PC-9 (cell line): ENCODE measurements at places on chromosomes 7 and 10. TPM values are rescaled to one million over a fixed set of nuclear protein-coding genes. Genes with fewer than 3 reads are reported as not detected.

CCDC7 gene
- 5.2 and 6.9 TPM in 2 replicates for total RNA-seq

DNA sequence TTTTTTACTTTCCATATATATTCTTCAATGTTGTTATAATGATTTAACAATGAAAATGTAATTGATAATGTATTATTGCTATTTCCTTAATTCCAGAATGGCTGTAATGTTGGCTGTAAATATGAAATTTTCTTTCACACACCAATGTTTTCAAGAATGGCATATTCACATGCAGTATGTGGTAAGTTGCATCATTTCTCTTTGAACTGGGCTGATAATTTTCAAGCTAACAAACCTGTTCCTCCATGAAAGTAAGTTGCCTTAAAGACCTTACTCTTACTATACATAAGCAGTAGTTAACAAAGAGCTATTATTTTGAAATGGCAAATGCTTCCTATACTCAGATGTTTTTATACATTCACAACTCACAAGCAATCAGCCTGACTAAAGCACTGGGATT lies 154.5 kb downstream of the TMEM168 start:
- H3K27ac ChIP-seq = no peak overlapping the region
- H3K27me3 ChIP-seq = no peaks in the 10 kb centered on the region
- DNase-seq = no peak
- no peaks in the 10 kb centered on the region for H3K4me1 ChIP-seq
- H3K36me3 ChIP-seq = no peaks in the 10 kb centered on the region
- no peak overlapping the region for H3K4me3 ChIP-seq

DNA sequence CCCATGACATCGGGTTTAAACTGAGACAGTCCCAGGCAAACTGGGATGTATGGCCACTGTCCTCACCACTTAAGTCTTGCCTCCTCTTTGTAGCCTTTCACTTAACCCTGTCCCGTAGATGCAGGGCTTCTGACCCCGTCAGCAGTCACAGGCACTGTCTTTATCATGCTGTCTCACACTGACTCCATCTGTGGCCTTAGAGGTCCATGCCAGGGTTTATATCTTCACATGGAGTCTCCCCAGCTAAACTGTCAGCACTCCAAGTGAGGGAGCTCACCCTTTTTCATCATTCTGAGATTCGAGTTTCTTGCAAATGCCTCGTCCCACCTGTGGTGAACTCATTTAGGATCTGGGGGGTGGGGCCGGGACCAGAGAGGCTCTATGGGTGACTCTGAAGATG lies 2.8 kb downstream of the FKBP6 start:
- H3K27ac ChIP-seq = no peak overlapping the region
- H3K27me3 ChIP-seq = no peaks in the 10 kb centered on the region
- no peak overlapping the region for H3K4me3 ChIP-seq
- no peak for DNase-seq
- no peaks in the 10 kb centered on the region for H3K4me1 ChIP-seq
- no peaks in the 10 kb centered on the region for H3K36me3 ChIP-seq

- H3K27me3 ChIP-seq = no peaks in the 10 kb centered on the region
- H3K36me3 ChIP-seq = no peaks in the 10 kb centered on the region; the same call in 1 of the 2 replicates
- DNase-seq = no peak
- no peaks in the 10 kb centered on the region for H3K4me1 ChIP-seq
Observed at GRCh38 chr7:1442355-1443124, 16.7 kb downstream of the MICALL2 start.

DNA sequence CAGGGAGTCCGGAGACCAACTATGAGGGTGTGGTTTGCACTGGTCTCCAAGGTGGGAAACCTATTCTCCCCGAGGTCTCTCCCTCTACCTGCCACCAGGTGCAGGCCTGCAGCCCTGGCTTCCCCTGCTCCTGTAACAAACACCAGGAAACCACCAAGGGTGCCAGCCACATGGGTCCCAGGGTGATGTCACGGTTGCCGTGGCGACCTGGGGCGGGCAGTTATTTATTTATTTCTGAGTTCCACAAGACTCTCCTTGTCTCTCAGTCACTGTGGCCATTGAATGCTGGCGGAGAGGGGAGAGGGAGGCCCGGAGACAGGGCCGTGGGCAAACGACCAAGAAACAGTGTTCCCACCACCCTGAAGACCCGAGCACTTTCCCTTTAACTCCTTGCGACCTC lies 27.0 kb downstream of the MMD2 start:
- H3K36me3 ChIP-seq = no peaks in the 10 kb centered on the region
- no peak overlapping the region for H3K27ac ChIP-seq
- no peak overlapping the region for H3K4me3 ChIP-seq
- no peaks in the 10 kb centered on the region for H3K4me1 ChIP-seq

DNA sequence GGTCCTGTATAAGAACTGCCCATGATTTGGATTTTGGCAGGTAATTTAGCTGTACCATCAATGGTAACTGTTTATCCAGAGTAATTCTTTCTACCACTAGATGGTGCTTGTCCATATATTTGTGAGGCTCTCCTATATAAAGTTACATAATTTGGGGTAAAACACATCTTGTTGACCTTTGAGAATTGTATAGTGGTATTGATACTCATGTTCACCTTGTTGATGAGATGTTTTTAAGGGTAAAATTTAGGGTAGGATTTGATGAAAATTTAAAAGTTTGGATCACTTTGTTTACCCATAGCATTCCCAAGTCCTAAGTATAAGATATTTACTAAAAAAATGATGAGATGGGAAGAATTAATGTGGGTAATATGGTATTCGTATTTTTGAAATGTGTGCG lies 31.6 kb downstream of the ST7 start:
- H3K4me3 ChIP-seq = no peak overlapping the region
- H3K36me3 ChIP-seq = no peaks in the 10 kb centered on the region
- peaks cover 22% of the 10 kb centered on the region for H3K4me1 ChIP-seq

DNA sequence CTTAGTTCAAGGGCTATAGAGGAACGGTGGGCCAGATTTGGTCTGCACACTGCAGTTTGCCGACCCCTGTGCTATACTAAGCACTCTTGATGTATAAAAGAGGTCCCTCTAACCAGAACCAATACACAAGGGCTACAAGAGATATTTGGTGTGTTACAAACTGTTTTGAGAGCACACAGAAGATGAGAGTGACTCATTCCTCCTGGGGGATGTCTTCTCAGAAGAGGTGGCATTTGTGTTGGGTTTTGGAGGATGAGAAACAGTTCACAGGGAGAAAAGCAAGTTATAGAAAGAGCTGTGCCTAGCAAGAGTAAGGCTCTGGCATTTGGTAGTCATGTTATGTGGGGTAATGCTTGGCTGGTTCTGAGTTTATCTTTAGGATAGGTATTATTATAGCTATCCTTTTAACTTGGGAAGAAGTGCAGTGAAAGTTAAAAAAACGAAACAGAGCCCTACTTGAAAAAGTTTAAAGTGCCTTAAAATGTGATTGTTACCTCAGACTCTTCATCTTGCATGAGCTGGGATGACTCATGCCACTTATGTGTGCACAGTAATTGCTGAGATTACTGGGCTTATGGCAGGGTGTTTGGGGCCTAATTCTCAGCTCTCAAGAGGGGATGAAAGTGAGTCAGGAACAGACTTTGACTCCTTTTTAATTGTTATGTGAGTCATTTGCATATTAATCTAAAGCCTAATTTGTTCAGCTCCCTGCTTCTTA lies 160.4 kb downstream of the KIF20B start:
- no peak overlapping the region for H3K4me3 ChIP-seq
- DNase-seq = peak; percentile 42
- H3K4me1 ChIP-seq = peaks cover 8% of the 10 kb centered on the region; the same call in 1 of the 2 replicates
- H3K27me3 ChIP-seq = no peaks in the 10 kb centered on the region

DNA sequence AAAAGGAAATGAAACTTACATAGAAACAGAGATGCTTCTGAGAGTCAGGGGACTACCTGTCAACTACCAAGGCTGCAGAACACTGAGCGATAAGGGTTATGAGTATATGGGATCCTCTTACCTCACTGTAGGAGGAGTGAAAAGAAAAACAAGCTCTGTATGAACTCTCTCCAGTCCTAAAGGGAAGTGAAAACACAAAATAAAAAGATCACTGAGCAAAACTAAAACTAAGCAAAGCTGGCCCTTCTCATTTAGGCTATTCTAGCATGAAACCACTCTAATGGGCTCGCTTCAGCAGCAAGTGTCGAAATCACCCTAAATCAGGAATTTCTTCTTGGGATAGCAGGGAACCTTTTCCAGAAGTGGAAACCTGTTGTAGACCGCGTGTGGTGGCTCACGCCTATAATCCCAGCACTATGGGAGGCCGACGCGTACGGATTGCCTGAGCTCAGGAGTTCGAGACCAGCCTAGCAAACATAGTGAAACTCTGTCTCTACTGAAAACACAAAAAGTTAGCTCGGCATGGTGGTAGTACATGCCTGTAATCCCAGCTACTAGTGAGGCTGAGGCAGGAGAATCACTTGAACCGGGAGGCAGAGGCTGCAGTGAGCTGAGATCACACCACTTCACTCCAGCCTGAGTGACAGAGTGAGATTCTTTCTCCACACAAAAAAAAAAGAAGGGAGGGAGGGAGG lies 27.0 kb downstream of the DCLRE1C start:
- no peak overlapping the region for H3K27ac ChIP-seq
- no peak overlapping the region for H3K4me3 ChIP-seq
- no peaks in the 10 kb centered on the region for H3K27me3 ChIP-seq
- H3K36me3 ChIP-seq = peaks cover 3% of the 10 kb centered on the region
- no peak for DNase-seq

DNA sequence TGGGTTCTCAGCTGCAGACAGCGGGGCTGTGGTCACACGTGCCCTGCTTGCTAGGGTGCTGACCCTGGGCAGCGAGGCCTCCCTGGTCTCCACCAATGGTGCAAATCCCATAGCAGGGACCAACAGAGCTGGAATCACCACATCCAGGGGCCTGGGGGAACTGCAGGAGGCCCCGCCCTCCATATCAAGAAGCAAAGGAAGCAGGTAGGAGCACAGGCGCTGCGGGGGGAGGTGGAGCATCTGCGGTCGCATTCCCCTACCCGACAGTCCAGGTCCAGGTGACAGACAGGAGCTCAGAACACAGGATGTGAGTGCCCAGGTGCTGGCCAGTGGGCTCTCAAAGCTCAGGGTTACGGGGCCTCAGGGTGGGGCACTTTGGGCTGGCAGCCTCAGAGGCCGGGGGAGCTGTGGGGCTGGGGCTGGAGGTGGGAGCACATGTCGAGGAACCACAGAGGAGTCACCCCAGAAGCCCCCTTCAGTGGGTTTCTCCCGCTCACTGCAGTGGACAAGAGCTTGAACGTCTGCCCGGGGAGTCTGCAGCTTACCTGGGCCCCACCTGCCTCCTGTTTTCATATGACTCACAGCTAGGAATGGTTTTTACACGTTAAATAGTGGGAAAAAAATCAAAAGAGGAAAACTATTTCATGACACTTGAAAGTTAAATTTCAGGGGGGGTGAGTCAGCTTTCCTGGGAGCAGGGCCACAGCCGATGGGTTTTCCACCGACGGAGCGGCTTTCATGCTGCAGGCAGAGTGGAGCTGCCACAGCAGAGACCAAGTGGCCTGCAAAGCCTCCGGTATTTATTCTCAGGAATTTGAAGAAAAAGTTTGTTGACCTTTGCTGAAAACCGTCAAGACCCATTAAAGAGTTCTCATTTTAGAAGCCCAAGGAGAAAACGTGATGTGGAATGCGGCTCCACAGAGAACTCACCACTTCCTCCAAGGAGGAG lies 148.7 kb upstream of the PPP2R2D start:
- H3K4me1 ChIP-seq = no peaks in the 10 kb centered on the region
- DNase-seq = no peak
- no peak overlapping the region for H3K27ac ChIP-seq
- no peak overlapping the region for H3K4me3 ChIP-seq

DNA sequence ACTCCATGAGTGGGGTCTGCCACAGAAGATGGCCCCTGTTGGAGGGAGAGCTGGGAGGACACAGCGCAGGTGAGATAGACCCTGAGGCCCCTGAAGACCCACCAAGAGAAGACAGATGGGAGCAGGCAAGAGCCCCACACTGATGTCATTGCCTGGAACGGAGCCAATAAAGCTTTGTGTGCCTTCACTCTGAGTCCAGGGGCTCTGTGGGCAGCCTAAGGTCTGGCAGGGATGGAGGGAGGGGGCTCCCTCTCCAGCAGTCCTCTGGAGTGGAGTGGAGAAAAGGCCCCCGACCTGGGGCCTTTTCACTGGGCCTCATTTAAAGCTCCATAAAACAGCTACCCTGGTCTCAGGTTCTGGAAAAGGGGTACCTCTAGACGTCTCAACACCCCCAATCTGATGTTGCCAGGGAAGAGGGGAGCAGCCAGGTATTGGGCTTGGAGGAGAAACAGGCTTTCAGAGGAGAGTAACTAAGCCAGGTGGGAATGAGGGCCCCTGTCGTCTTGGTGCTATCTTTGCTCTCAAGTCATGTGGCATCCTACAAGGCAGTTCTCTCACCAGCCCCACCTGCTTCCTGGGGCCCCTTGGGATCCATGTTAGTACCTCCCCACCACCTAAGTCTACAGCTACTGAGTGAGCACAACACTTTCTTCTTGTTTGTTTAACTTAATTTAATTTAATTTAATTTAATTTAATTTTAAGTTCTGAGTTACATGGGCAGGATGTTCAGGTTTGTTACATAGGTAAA lies 1.4 kb downstream of the C10orf62 start:
- no peak overlapping the region for H3K4me3 ChIP-seq
- H3K36me3 ChIP-seq = no peaks in the 10 kb centered on the region
- H3K27ac ChIP-seq = no peak overlapping the region
- no peaks in the 10 kb centered on the region for H3K27me3 ChIP-seq
- H3K4me1 ChIP-seq = peaks cover 5% of the 10 kb centered on the region; the same call in 1 of the 2 replicates
- DNase-seq = no peak

DNA sequence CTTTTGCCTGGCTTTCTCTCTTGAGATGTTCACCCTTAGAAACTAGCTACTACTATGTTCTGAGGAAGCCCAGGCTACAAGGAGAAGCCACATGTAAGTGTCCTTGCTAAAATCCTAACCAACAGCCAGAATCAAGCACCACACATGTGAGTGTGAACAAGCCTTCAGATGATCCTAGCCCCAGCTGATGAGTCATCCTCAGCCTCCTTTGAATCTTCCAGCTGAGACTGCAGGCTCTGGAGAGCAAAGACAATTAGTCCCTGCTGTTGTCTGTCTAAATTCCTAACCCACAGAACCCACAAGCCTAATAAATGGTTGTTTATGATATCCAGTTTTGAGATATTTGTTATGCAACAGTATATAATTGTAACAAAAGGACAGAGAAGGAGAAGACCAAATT lies 92.8 kb upstream of the TAC1 start:
- no peaks in the 10 kb centered on the region for H3K4me1 ChIP-seq
- no peak overlapping the region for H3K27ac ChIP-seq
- H3K36me3 ChIP-seq = no peaks in the 10 kb centered on the region

DNA sequence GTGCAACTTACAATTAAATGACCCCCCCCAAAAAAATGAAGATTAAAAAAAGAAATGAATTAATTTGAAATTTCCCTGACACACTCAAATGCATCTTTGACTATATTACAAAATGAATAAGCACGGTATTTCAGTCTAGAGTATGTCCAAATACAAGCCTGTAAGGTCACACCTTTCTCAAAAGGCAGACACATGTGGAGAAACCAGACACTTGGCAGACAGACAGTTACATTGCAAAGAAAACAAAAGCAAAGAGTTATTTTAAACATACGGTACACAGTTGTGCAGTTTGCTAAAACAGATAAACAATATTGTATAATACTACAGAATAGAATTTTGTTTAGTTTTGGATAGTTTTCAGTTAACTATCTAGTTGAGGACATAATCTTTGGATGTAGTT lies 153.0 kb downstream of the ATE1 start:
- no peaks in the 10 kb centered on the region for H3K36me3 ChIP-seq
- no peak for DNase-seq
- H3K27me3 ChIP-seq = no peaks in the 10 kb centered on the region
- H3K4me3 ChIP-seq = no peak overlapping the region
- H3K4me1 ChIP-seq = no peaks in the 10 kb centered on the region
